ENCODE measurements at places on chromosomes 1 and 21.

GRCh38 chr1:168897249-168897648, 168.2 kb upstream of the DPT start:
- DNase-seq: no peak

- DNase-seq: no peak
Observed at GRCh38 chr1:81617308-81617967, 183.3 kb upstream of the ADGRL2 start.

DNA sequence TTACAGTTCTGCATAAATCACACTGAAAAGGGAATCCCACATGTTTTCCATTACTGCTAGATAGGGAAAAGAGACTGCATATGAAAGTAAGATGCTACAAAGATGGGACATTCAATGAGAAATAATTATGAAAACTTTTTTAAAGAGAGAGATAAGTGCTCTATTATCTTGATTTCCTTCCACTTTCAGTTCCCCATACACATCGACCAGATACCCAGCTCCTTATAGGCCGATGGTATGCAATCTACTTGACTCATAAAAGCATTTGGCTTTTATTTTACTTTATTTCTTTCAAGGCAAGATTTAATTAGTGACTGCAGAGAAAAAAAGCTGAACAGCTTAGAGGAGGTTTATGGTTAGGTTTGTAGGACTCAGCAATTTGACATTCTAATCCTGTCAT, 13.1 kb downstream of the BRINP2 start:
- no peak for DNase-seq

- DNase-seq: no peak
Observed at GRCh38 chr1:1060281-1061000, 13.7 kb downstream of the RNF223 start.

- DNase-seq: no peak
Observed at GRCh38 chr1:59686574-59686973, 128.2 kb upstream of the HOOK1 start.

DNA sequence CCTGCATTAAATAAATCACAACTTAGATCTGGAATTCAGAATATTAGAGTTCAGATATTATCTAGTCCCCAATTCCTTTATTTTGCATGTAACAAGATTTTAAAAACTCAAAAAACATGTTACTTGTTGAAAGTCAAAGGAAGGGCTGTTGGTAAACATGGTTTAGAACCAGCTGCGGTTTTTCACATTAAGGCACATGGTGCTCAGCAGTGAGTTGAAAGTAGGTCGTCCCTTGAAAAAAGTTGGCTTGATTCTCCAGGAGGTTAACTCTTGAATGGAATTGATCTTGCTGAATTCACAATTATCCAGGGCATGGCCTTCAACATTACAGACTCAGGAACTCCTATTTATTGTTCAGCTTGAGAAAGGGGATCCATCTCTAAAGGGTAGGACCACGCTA, 277.1 kb upstream of the DUSP10 start:
- DNase-seq: no peak

DNA sequence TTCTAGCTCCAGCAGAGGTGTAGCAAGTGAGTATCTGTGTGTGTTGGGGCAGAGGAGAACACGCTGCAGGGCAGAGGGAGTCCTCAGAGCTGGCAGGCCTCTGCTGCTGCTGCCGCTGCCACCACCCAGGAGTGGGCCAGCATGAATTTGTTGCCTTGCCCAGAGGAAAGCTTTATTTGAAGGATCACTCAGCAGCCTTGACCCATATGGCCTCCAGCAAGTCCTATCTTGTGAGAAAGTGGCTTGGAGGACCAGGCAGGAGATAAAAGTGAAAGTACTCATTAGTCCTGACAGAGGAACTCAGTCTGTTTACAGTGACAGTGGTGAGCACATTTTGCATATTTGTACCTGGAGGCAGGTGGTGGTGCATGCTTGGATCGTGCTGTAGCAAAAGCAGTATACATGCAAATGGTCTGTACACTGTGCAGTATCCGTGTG, 3.1 kb downstream of the TRAF5 start:
- DNase-seq: no peak

GRCh38 chr1:174153825-174154107, 5.6 kb upstream of the RABGAP1L start:
- DNase-seq: no peak

DNA sequence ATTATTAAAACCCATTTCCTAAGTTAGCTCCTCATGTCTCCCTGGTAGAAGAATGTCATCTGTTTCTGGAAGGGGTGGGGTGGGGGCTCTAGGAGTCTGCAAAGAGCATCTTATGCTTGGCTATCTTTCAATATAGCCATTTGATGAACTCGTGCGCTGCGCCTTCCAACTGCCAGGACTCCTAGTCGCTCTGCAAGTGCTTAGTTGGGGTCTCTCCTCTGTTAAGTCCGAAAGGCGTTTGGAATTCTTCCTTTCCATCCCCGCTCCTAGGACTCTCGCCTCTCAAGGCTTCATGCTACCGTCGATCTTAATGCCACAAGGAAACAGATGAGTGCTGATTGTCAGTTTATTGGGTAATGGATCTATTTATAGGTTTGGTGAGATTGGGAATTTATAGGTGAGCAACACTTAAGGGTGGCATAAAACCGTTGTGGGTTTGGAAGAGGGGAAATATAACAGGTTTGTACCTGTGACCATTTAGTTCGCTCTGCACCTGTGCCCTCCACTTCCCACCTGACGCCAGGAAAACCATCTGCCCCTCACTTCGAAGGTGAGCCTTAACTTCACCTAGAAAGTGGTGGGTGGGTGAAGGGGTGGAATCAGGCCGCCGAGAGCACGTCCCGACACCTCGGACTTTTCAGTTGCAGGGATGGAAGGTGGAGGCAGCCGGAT, 1.1 kb downstream of the KCNH1 start:
- DNase-seq: no peak

- DNase-seq: no peak
Observed at GRCh38 chr1:213345621-213346020, 294.6 kb downstream of the RPS6KC1 start.

- DNase-seq: no peak
Observed at GRCh38 chr21:29697555-29698193, 242.1 kb downstream of the GRIK1 start.

GRCh38 chr1:152941037-152941711, 5.8 kb upstream of the SPRR5 start:
- no peak for DNase-seq

GRCh38 chr1:209266590-209267205, 316.8 kb upstream of the CAMK1G start:
- no peak for DNase-seq

DNA sequence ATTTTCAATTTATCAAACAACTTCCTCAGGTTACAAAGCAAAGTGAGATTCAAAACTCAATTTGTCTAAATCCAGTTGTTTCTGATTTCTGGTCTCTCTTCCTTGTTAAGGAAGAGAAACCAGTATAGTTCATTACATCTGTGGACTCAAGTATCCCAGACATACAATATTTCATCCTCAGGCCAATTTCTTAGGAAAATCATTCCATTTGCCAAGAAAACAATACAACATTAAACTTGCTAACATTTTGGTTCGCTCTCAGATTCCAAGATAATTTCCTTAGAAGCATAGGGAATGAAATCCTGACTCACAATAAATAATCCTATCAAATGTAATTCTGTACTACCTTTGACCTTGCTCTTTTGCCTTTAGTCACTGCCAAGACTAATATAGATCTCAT, 11.2 kb upstream of the TTLL7 start:
- DNase-seq: no peak

GRCh38 chr1:47436979-47437446, 831 bp upstream of the FOXD2 start:
- no peak for DNase-seq

- DNase-seq: no peak
Observed at GRCh38 chr1:230498704-230499103, 72.6 kb upstream of the PGBD5 start.

- no peak for DNase-seq
Observed at GRCh38 chr1:20719261-20719660, 1.5 kb upstream of the KIF17 start.

- no peak for DNase-seq
Observed at GRCh38 chr1:36838888-36839287, 195.4 kb downstream of the GRIK3 start.

DNA sequence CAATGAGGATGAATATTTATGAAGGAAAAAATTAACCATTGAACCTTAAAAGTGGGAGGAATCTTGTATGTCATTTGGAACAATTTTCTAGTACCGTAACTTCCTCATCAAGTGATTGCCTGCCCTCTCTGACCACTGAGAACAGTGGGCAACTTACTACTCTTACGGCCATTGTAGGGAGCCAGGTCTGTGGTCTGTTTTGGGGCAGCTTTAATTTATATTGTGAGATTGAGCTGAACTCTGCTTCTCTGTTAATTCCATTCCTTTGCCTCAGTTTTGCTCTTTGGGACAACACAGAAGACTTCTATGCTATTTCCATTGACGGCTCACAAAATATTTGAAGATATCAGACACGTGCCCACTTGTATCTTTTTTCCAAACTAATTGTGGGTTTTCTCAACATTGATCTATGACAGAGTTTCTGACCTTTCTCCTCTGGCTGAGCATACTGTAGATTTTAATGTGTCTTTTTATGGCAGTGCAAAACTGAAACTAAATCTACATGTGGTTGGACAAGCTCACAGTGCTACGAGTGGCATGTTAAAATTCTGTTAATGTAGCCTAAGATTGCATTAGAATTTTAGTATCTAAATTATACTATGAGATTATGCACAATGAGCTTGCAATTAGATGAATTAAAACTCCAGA, 27.8 kb upstream of the ZNF281 start:
- DNase-seq: no peak

GRCh38 chr1:153790313-153790965, 15.2 kb downstream of the SLC27A3 start:
- peak; percentile 80 for DNase-seq

DNA sequence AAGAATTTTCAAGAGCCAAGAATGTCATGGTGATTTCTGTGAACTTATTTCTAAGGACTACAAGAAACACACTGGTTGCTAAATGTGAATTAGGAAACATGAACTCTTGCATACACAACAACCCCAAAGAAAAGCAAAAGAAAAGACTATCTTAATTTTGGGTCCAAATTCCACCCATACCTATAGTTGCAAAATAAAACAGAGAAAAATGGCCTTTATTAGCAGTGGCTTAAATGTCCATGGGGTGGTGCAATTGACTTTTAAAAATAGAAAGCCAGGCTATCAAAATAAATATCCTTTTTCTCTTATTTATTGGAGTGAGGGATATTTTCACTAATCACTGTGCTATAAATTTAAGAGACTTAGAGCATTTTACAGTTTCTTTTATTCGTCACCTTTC, 80.9 kb upstream of the DPYD start:
- no peak for DNase-seq

- DNase-seq: no peak
Observed at GRCh38 chr21:38597421-38597820, 99.1 kb upstream of the ERG start.

All from renal cortex interstitium (tissue), 15 donors.